NCI-H1105 treated with DMSO at 0.1 percent for 48 hours (cell line): ENCODE measurements at places on chromosomes 13 and 19.

GRCh38 chr19:6450166-6450565 lies 9.4 kb downstream of the SLC25A23 start:
- DNase-seq: no peak

GRCh38 chr19:11233073-11233472 lies 6.3 kb upstream of the ANGPTL8 start:
- DNase-seq: no peak

DNA sequence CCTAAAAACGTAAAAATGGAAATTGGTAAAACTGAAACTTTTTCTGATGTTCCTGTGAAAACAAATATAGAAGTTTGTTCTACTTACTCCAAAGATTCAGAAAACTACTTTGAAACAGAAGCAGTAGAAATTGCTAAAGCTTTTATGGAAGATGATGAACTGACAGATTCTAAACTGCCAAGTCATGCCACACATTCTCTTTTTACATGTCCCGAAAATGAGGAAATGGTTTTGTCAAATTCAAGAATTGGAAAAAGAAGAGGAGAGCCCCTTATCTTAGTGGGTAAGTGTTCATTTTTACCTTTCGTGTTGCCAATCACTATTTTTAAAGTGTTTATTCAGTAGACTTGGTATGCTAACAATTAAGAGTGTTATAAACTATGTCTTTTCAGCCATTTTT lies 25.6 kb downstream of the BRCA2 start:
- DNase-seq: no peak

DNA sequence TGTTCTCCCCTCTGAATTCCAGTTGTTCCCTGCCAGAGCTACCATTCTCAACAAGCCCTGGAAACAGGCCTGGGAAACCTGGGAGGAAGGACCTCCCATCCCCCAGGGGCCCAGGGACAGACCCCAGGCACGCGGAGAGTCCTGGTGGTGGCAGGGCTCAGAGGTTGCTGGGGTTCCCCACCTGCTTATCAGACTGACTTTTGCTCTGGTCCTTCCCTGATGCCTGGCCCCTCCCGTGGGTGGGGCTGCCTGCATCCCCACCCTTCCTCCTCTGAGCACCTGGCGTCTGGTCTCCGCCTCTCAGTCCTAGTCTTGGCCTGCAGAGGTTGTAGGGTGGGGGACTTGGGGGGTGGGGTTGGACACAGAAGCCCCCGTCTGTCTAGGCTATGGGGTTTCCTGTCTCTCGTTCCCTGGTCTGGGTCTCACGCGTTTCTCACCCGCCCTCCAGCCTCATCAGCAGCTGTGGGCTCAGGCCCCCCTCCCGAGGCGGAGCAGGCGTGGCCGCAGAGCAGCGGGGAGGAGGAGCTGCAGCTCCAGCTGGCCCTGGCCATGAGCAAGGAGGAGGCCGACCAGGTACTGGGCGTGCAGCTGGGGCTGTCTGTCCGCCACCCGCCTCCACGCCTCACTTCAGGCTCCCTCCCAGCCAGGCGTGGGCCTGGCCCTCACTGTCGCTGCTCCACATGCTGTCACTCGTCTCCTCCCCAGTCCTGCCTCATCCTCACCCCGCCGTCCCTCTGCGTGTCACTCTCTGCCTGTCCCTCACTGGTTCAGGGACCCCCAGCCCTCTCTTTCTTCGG lies 13.6 kb downstream of the EPN1 start:
- no peak for DNase-seq

DNA sequence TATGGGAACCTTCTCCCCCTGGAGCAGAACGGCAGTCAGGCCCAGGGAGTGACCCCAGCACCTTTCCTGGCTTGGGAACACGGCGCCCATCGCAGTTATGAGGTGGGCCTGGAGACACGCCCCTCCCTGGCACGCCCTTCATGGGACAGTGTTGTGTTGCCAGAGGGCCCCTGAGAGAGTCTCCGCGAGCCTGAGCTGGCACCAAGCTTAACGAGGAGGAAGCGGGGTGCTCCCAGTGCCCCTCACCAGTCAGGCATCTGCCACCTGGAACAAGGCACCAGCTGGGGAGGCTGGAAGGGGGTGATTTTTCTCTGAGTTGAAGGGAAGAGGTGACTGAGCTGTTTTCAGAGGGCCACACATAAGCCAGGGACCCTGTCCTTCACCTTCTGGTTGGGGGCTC lies 180.6 kb downstream of the KDM4B start:
- no peak for DNase-seq

- no peak for DNase-seq
Measured at GRCh38 chr19:31377736-31378135, 28.5 kb upstream of the TSHZ3 start.

DNA sequence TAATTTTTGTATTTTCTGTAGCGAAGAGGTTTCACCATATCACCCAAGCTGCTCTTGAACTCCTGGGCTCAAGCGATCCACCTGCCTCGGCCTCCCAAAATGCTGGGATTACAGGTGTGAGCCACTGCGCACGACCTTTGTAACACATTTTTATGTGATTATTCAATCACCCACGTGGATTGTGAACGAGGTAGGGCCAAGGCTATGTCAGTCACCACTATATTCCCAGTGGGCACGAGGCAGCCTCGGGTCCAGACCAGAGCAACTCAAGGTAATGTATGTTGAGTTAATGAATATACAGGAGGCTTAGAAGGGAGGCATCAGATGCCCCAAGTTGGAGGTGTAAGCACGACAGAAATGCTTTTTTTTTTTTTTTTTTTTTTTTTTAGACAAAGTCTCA lies 8.9 kb downstream of the PTGIR start:
- no peak for DNase-seq

DNA sequence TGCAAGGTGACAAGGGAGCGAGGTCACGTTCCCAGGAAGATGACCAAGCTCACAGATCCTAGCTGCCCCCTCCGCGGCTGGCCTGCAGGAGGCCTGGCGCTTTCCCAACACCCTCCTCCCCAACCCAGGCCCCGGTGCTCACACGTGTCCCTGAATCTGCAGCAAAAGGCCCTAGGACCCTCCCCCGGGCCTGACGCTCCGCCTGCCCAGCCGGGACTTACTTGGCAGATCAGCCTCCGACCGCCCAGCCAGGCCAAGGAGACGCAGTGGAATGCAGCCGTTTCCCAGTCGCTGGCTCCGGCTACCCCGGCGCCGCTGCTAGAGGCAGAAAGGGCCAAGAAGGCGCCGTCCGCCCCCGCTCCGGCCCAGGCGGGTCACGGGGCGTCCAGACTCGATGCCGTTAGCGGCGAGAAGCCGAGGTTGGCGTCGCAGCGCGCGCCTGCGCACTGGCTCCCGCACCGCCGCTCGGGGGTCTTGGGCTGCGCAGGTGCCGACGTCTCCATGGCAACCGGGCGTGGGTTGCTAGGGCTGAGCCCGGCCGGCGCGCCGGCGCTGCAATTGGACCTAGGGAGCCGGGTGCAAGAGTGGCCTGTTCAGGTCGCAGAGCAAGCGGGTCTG lies at the start of gene PNMA8A:
Gene PNMA8A (minus strand): TSS at position 448 of the 618 bp plus-strand sequence. CDS start 528 bp downstream, outside the sequence.
- peak; percentile 95 for DNase-seq

DNA sequence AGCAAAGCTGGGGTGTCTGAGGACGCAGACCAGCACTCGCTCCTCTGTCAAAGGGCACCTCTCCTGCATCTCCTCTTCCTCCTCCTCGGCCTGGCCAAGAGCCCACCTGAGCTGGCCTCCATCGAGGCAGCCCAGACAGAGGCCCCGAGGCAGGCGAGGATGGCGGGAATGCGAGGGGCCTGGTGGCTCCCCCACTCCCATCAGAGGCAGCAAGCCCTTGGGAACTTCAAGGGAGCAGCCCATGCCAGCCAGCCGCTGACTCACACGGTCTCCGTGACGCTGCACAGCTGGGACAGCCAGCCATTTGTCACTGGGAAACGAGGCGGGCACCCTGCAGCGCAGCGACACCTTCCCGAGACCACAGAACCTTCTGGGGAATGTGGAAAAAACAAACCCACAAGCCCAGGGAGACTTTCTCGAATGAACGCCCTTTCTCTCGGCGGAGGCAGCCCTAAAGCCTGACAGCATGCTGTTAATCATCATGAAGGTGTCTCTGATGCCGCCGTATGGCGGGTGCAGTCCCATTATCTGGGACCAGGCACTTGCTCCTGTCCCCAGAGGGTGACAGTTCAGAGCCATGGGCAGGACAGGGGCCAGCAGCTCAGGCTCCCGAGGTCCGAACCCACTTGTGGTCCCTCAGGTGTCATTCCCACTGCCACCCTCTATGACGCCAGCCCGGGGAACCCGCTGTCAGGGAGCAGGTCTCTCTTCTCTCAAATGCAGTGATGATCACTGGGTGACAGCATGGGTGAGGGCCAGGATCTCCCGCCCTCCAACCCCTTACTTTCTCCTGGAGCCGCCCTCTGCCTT lies 53.0 kb downstream of the PEPD start:
- DNase-seq: no peak

- DNase-seq: no peak
Measured at GRCh38 chr13:95392597-95392996, 91.3 kb upstream of the ABCC4 start.

- no peak for DNase-seq
Measured at GRCh38 chr19:12969292-12969988, at the start of gene DAND5. Gene DAND5 (plus strand): TSS chr19:12969576. CDS start chr19:12969661, 85 bp downstream.

DNA sequence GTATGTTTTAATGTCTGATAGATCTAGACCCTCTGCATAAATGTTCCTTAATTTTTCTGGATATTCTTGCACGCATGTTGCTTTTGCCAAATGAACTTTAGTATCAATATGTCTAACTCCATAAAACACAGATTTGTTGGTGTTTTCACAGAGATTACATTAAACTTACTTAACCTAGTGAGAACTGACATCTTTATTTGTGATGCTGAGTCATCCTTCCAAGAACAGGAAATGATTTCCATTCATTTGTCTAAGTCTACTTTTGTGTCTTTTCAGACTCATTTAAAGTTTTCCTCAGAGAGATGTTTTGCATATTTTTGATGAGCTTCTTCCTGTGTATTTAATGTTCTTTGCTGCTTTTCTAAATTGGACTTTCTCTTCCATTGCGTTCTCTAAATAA lies 184.0 kb downstream of the SLC7A1 start:
- DNase-seq: no peak

DNA sequence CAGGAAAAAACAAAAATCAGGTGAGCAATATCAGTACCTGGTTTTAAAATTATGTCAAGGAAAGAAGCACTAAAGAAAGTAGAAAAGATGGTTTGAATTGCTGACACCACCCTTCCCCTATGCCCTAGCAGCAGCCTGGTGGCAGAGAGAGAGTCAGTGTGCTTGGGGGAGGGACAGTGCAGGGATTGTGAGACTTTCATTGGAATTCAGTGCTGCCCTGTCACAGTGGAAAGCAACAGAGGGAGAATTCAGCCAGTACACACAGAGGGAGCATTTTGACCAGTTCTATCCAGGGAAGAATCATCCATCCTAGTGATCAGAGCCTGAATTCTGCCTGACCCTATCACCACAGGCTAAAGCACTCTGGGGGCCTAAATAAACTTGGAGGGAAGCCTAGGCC lies 222.4 kb upstream of the PCDH17 start:
- no peak for DNase-seq

DNA sequence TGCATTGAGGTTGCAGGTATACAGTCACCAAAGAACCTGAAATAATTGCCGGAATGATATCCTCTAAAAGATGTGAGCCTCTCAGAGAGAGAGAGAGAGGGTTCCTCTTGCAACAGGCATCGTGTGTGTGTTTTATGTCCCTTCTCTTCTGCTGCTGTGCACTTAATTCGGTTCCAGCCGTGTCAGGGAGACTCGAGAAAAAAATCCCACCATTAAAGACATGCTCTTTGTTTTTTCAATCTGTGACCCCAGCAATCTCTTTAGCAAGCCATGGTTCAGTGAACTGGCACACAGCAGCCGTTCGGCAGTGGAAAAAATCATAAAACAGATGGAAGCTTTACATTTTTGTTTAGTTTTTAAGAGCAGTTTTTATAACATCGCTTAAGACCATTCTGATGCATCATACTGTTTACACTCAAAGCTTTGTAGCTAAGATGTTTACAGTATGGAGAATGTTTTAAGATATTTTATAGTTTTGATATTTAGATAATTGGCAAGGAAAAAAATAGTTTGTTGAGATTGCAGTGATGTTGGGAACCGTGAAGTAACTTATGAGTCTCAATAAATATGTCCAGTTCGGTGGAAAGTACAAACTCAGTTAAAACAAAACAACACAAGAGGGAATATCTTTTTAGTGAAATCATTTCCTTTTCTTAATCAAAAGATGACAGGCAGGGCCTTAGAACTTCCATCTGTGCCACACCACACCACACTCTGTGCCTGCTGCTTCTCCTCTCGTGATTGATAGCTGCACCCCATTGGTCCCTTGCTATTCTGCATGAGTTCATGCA lies 31.2 kb upstream of the ZNF536 start:
- no peak for DNase-seq
